T-cell (primary cell): ENCODE measurements at places on chromosomes 3 and 15. TPM values are rescaled to one million over a fixed set of nuclear protein-coding genes. Genes with fewer than 3 reads are reported as not detected.

GRCh38 chr15:90471126-90471525 is 58.6 kb upstream of the CRTC3 start:
- no peak for DNase-seq

The SLITRK3 gene
- total RNA-seq: not detected

The XYLB gene
- total RNA-seq: 1.2 TPM

- no peak for DNase-seq
These were observed 826.1 kb downstream of the AGBL1 start for GRCh38 chr15:86905625-86906256.

The AMIGO3 gene
- total RNA-seq: not detected

The CADPS gene
- not detected for total RNA-seq

DNA sequence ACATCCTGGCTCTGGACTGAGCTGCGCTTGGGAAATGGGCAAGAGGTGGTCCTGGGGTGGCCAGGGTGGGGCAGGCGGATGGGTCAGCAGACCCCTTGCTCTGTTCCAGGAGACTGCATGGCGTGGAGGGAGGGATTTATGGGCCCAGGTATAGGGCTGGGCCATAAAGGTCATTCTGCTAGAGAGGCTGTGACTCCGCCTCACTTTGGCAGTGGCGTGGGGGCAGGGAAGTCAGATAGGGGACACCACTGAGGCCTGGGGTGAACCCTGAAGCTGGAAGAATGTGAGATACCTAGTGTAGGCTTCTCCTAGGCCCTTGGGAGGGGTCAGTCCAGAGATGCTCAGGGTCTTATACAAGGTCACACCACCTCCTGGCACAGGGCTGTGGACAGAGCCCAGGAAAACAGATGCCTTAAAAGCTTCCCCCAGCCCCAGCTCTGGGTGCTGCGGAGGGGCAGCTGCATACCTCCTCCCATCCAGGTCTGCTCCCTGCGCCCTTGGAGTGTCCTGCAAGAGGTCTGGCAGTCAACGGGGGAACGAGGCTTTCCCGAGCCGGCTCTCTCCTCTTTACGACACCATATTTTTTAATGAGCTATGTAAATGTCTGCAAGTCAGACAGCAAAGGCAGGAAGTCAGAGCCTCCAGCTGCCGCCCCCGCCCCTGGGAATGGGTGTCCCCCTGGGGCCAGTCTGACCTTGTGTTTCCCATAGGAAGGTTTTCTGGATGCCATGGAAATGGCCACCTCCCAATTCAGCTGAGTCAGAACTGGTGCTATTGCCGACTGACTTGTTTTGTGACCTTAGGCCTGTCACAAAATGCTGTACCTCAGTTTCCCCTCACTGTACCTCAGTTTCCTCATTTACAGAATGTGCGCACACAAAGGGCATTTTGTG is 26.3 kb downstream of the LINGO1 start:
- DNase-seq: no peak

- DNase-seq: no peak
These were observed 19.3 kb downstream of the GRK7 start for GRCh38 chr3:141782386-141782932.

GRCh38 chr15:58497046-58497785 is 65.4 kb downstream of the LIPC start:
- no peak for DNase-seq

The ADAMTS7 gene
- total RNA-seq: 2.3 TPM

DNA sequence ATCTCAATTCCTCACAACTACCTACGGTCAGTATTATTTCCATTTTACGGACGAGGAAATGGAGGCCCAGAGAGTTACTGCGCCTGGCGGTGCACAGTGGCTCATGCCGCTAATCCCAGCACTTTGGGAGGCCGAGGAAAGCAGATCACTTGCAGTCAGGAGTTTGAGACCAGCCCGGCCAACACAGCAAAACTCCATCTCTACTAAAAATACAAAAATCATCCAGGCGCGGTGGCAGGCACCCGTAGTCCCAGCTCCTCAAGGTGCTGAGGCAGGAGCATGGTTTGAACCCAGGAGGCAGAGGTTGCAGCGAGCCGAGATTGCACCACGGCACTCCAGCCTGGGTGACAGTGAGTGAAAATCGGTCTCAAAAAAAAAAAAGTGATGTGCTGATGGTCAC is 187.3 kb downstream of the XXYLT1 start:
- DNase-seq: no peak

GRCh38 chr3:131350506-131350905 is 31.1 kb upstream of the NUDT16 start:
- DNase-seq: no peak

The ZPLD1 gene
- not detected for total RNA-seq
